GM23338 (cell line): ENCODE measurements at places on chromosomes 7 and 10.
A peak's percentile ranks its signal among the peaks of the same experiment; 100 is the strongest.

GRCh38 chr10:63409465-63410027, 56.2 kb downstream of the JMJD1C start:
- no peak for DNase-seq
- H3K27me3 ChIP-seq: no peaks in the 10 kb centered on the region
- no peak overlapping the region for H3K27ac ChIP-seq
- no peaks in the 10 kb centered on the region for H3K36me3 ChIP-seq
- H3K4me3 ChIP-seq: no peak overlapping the region

GRCh38 chr7:259751-260405, 30.1 kb upstream of the FOXL3 start:
- no peak overlapping the region for H3K4me3 ChIP-seq
- no peaks in the 10 kb centered on the region for H3K27me3 ChIP-seq
- no peak for DNase-seq
- no peak overlapping the region for H3K27ac ChIP-seq

- DNase-seq: peak; percentile 65
- peaks cover 6% of the 10 kb centered on the region for H3K4me1 ChIP-seq
These were observed 112.1 kb downstream of the FAM53B start for GRCh38 chr10:124632064-124632531.

DNA sequence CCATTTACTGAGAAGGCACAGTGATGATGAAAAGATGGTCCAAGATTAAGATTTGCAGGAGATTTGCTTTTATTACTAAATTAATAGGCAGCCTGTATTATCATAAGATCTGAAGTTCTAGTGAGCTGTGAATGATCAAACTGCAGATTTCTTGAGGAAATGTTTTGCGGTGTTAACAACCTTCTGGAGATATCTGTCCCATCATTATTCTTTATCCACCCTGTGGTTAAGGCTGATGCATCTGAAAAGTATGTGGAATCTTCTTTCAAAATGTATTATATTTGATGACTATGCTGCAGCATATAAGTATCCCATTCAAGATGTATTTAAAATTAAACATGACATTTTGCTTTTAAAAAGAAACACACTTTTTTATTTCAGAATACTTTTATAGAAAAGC, 150.3 kb downstream of the POLR1F start:
- H3K27me3 ChIP-seq: no peaks in the 10 kb centered on the region
- no peak overlapping the region for H3K27ac ChIP-seq
- no peaks in the 10 kb centered on the region for H3K4me1 ChIP-seq

- H3K4me1 ChIP-seq: no peaks in the 10 kb centered on the region
- no peaks in the 10 kb centered on the region for H3K27me3 ChIP-seq
- H3K27ac ChIP-seq: no peak overlapping the region
- no peak overlapping the region for H3K4me3 ChIP-seq
These were observed 130.0 kb downstream of the KLF6 start for GRCh38 chr10:3654980-3655379.

GRCh38 chr7:85287106-85287825, 100.4 kb upstream of the SEMA3D start:
- DNase-seq: no peak
- H3K27ac ChIP-seq: no peak overlapping the region
- no peaks in the 10 kb centered on the region for H3K36me3 ChIP-seq
- H3K27me3 ChIP-seq: no peaks in the 10 kb centered on the region

GRCh38 chr7:154744256-154744860, 258.6 kb downstream of the PAXIP1 start:
- no peaks in the 10 kb centered on the region for H3K4me1 ChIP-seq
- no peaks in the 10 kb centered on the region for H3K27me3 ChIP-seq

DNA sequence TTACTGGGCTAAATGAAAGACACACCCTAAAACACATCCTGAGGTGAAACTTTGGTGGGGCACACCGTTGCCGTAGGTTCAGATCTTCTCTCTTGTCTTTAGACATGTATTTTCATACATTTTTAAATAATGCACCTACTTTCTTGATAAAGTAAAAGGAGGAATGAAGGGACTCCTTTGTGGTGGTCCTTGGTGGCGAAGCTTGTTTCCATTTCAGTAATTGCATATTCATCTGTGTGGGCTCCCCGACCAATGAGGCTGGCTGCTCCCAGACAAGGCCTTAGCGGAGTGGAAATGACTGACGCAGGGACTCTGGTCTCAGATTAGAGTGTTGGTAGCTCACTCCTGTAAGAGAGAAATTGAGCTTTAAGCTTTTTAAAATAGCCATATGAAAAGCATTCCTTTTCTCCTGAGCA, 815 bp downstream of the CCSER2 start:
- peak overlapping the region; percentile 23; the same call in 1 of the 2 replicates for H3K27ac ChIP-seq
- peaks cover 21% of the 10 kb centered on the region for H3K4me1 ChIP-seq
- peak; percentile 60 for DNase-seq
- no peaks in the 10 kb centered on the region for H3K36me3 ChIP-seq
- no peaks in the 10 kb centered on the region for H3K27me3 ChIP-seq
- peak overlapping the region; percentile 72 for H3K4me3 ChIP-seq

DNA sequence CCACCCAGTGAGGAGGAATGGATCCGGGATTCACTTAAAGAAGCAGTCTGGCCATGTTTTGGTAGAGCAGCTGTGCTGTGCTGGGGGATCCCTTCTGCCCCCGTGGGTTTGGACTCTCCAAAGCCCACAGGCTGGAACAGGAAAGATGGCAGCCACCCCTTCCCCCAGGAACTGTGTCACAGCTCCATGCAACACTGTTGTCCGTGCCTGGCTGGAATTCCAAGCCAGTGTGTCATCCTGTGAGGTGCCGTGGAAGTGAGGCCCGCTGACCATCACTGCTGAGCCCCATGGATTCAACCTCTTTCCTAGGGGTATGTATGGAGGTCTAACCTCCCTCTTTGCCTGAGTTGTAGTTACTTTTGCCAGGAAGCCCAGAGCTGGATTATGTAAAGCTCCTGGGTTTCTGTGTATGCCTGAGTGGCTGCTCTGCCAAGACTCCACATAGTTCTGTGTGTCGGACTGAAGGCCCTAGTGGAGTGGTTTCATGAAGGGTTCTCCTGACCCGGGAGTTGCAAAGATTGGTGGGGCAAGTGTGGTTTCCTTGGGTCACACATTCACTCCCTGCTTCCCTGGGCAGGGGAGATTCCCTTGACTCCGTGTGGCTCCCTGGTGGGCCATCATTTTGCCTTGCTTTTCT, 35.1 kb upstream of the PCGF5 start:
- no peak overlapping the region for H3K27ac ChIP-seq
- DNase-seq: no peak
- no peaks in the 10 kb centered on the region for H3K27me3 ChIP-seq
- H3K4me3 ChIP-seq: no peak overlapping the region

GRCh38 chr7:927031-927671, 27.3 kb downstream of the ADAP1 start:
- no peak overlapping the region for H3K4me3 ChIP-seq
- no peaks in the 10 kb centered on the region for H3K36me3 ChIP-seq
- H3K4me1 ChIP-seq: no peaks in the 10 kb centered on the region
- H3K27ac ChIP-seq: no peak overlapping the region
- no peak for DNase-seq
- no peaks in the 10 kb centered on the region for H3K27me3 ChIP-seq

GRCh38 chr7:17558135-17558534, 259.7 kb downstream of the AHR start:
- no peak for DNase-seq
- H3K27me3 ChIP-seq: no peaks in the 10 kb centered on the region
- no peak overlapping the region for H3K4me3 ChIP-seq
- H3K27ac ChIP-seq: no peak overlapping the region
- no peaks in the 10 kb centered on the region for H3K4me1 ChIP-seq

DNA sequence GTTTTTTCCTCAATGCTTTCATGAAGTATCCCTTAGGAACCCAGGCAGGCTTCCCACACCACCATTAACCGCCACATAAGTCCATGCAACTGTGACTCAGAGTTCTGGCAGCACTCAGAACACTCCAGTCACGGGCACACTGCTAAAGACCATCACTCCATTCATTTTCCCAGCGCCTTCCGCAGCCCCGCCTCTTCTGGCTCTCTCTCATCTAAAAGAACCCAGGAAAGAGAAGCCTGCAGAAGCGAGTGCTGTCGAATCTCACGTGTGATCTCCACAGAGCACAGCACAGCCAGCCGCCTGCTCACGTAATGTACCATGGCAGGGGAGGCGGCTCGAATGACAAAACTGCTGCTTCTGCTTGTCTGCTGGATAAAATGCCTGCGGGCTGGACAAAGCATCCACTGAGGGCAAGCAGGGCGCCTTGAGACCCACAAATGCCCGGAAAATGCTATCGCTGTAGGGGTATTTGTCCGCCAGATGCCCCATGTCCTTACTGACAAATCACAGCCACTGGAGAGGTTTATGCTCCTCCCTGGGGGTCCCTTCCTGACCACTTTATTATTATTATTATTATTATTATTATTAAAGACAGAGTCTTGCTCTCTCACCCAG, 1.8 kb downstream of the PSMG3 start:
- no peak overlapping the region for H3K27ac ChIP-seq
- no peaks in the 10 kb centered on the region for H3K4me1 ChIP-seq
- no peaks in the 10 kb centered on the region for H3K36me3 ChIP-seq
- DNase-seq: no peak
- no peak overlapping the region for H3K4me3 ChIP-seq
- H3K27me3 ChIP-seq: no peaks in the 10 kb centered on the region

DNA sequence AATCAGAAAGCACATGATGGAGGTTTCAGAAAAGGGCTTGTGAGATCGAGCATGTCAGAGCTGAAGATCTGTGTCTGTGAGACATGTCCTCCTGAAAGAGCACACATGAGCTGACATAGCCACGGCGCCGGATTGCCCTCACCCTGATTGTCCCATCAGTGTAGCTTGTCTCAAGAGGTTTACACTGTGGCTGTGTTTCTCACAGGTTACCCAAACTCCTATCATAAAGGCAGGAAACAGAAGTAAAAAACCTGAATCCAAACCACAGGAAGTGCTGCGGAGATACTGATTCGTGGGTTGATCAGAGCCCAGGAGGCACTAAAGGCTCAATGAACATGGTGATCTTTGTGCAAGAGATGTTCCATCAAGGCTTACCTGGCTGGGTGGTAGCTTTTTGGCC, 3.9 kb upstream of the ATP6V0E2 start:
- H3K36me3 ChIP-seq: no peaks in the 10 kb centered on the region
- H3K27me3 ChIP-seq: peaks cover 20% of the 10 kb centered on the region
- no peak overlapping the region for H3K4me3 ChIP-seq
- H3K27ac ChIP-seq: no peak overlapping the region
- H3K4me1 ChIP-seq: peaks cover 6% of the 10 kb centered on the region; the same call in 1 of the 2 replicates

- H3K27me3 ChIP-seq: no peaks in the 10 kb centered on the region
- no peak for DNase-seq
- H3K4me3 ChIP-seq: no peak overlapping the region
- no peak overlapping the region for H3K27ac ChIP-seq
- no peaks in the 10 kb centered on the region for H3K4me1 ChIP-seq
These were observed 702.8 kb downstream of the PARD3 start for GRCh38 chr10:34112171-34112782.

DNA sequence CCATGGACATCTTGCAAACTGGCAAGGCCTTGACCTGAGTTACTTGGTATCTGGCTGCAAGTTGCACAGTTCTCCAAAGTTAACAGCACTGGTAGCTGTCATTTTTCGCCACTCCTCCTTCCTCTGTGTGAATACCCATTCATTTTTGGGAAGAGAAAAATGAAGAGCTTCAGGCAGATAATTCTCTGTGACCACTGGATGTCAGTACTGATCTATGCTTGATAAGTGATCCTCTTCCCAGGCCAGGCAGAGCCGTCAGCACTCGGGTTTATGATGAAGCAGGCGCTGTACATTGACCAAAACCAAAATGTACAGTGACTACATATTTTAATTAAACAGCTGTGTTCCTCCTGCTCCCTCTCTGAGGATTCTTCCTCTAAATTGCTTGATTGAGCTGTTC, 55.9 kb upstream of the PDZD8 start:
- DNase-seq: no peak
- no peak overlapping the region for H3K4me3 ChIP-seq
- H3K4me1 ChIP-seq: peaks cover 8% of the 10 kb centered on the region
- no peaks in the 10 kb centered on the region for H3K27me3 ChIP-seq
- H3K27ac ChIP-seq: no peak overlapping the region

- H3K4me1 ChIP-seq: peaks cover 3% of the 10 kb centered on the region; the same call in 1 of the 2 replicates
- no peaks in the 10 kb centered on the region; the same call in 1 of the 2 replicates for H3K36me3 ChIP-seq
- H3K4me3 ChIP-seq: peak overlapping the region; percentile 71
- H3K27ac ChIP-seq: no peak overlapping the region
- peaks cover 13% of the 10 kb centered on the region for H3K27me3 ChIP-seq
These were observed 327.6 kb downstream of the TNS3 start for GRCh38 chr7:47254081-47254977.

DNA sequence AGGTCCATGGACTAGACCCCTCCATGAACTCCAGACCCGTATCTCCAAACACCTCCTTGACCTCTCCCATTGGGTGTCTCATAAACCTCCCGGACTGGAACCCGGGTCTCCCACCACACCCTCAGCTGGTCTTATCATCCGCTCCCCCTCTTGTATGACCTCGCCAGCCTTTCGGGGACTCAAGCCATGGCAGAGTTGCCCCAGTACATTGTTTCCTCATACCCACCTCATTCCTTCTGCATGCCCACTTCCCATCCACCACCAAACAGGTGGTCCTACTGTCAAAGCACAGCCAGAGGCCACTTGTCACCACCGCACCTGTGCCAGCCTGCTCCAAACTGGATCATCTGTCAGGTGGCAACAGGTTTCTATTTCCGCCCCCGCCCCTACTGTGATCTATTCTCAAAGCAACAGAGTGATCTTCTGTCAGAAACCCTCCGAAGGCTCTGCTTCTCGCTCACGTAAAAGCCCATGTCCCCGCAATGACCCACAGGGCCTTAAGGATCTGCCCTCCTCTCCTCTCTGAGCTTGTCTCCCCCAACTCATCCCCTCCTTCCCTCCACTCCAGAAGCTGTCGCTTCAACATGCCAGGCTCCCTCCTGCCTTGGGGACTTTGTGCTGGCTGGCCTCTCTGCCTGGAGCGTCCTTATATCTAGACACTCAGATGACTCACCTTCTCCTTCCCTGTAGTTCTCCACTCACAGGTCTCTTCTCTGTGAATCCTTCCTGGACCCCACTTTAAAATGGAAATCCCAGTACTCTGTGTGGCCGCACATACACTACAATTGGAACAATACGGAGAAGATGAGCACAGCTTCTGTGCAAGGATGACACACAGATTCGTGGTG, 22.8 kb upstream of the PRKAG2 start:
- H3K36me3 ChIP-seq: no peaks in the 10 kb centered on the region
- no peak for DNase-seq
- 0 out of 2 replicates have a peak, but pooled peaks cover 5% of the 10 kb centered on the region for H3K4me1 ChIP-seq
- no peak overlapping the region for H3K27ac ChIP-seq

DNA sequence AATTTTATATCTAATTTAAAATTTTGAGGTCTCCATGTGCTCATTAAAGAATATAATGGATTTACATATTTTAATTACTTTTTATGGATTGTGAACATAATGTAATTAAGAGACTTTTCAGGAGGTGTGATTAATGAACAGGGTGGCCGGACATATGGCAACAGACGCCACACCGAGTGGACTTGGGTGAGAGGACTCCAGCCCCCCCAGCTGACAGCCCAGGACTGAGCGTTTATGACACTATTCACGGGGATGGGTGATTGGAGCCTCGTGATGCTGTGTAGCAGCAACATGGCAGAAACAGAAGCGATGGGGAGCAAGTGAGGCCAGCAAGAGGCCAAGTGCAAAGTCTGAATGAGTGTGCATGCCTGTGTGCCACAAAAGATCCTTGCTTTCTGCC, 1176.9 kb downstream of the TYW1 start:
- H3K36me3 ChIP-seq: no peaks in the 10 kb centered on the region; the same call in 1 of the 2 replicates
- no peak for DNase-seq
- no peaks in the 10 kb centered on the region for H3K4me1 ChIP-seq
- no peaks in the 10 kb centered on the region for H3K27me3 ChIP-seq
- H3K27ac ChIP-seq: no peak overlapping the region
- H3K4me3 ChIP-seq: no peak overlapping the region
